C1 segment of cervical spinal cord (tissue), 14 donors: ENCODE measurements at places on chromosomes 1 and 21.
A peak's percentile ranks its signal among the peaks of the same experiment; 100 is the strongest.

DNA sequence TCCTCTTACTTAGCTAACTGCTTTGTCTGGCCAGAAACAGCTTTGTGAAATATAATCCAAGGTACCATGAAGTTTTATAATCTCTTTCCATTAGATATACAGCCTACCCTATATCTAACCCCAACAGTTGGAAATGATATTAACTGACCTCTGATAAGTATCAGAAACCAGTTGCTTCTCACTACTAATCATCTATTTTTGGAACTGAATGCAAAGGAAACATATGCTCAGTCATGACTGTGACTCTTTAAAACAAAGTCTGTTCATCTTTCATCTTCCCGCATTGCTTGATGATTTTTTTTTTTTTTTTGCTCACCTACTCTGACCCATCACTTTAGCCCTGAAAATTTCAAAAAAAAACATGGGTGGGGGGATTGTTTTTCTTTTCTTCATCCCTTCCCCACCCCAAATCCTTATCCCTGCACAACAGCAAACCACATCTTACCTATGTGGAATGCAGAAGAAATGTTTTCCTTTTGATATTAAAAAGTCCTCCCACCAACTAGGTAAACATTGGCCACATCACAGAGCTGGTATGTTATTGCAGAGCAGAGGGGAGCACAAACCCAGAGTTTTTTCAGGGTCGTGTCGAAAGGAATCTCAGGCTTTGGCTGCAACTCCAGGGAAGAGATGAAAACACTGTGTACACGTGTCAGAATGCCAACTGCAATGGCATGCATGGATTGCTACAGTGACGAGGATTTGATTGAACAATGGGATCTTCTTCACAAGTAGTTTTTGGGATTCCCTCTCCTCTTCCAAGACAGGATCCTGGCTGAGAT, 137.3 kb downstream of the SLC30A10 start:
- DNase-seq: no peak

DNA sequence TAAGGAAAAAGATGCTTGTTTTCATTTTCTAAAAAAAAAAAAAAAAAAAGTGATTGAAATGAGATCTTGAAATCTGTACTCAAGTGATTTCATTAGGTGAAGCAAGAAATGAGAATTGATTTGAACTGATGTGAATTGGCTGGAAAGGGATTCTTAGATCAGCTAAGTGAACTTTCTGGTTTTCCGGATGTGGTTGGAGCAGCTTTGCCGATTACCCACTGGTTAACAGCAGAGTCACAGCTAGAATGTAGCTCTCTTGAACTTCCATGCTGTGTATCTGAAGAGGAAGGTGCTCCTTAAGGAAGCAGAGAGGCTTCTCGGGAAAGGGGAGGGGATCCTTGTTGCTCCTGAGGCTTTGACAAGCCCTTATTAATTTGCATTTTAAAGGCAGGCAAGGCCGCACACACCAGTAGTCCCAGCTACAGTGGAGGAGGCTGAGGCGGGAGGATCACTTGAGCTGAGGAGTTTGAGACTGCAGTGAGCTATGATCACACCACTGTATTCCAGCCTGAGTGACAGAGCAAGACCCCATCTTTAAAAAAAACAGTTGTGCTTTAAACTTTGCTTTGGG, 28.7 kb upstream of the PWP2 start:
- DNase-seq: no peak

DNA sequence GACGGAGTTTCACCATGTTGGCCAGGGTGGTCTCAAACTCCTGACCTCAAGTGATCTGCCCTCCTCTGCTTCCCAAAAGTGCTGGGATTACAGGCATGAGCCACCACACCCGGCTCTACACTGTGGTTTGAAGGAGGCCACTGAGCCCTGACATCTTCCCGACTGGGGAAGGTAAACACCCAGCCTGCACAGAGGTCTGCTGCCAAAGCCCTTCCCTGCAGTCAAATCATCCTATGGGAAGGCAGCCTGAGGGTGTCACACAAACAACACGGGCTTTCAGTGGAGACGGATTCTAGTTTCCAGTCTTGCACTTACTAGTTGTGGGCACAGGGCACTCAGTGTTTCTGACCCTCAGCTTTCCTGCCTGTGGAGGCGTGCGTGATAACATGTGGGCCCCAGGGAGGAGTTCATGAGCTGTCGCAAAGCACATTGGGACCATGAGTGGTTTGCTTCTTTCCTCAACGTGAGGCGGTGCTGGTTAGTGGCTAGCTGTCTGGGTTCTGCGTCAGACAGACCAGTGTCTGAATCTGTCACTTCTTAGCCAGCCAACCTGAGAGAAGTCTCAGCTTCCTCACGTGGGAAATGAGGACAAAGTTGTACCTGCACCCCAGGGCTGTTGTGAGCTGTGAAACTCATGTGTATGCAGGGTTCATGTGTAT, 21.5 kb upstream of the OPRD1 start:
- DNase-seq: no peak

- DNase-seq: peak; percentile 15
These were observed 304.3 kb upstream of the PLD5 start for GRCh38 chr1:242828828-242829227.

DNA sequence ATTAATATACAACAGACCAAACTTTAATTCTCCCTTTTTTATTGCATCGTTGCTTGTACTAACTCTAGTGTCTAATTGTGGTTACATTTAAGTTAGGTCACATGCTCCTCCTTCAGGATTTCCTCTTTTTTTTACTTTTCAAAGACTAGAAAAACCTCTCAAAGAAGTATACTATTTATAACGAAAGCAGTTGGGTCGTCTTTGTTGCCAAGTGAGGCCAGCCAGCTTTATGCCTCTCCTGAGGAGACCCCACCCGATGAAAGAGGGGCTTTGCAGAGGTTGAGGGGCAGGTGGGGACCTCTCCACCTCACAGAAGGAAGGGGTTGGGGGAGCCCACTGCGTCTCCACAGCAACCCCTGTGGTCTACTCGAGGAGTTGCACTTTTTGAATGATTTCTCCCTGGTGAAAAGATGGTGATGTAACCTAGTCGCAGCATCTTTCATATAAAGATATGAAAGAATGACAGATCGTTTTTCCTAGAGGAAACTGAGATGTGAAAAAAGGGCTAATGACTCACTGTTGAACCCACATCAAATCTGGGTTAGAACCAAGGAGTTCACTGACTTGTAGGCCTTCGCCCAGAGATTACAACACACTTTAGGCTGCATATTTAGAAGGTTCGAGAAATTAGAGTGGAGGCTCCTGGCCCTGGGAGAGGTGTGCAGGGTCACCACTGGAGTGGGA, 6.4 kb downstream of the TGFB2 start:
- DNase-seq: no peak

- no peak for DNase-seq
These were observed 37.2 kb downstream of the SLC37A1 start for GRCh38 chr21:42550817-42551216.

GRCh38 chr21:23951251-23951650, 1656.0 kb downstream of the MRPL39 start:
- DNase-seq: no peak

GRCh38 chr1:70586046-70586445, 175.0 kb downstream of the CTH start:
- no peak for DNase-seq

DNA sequence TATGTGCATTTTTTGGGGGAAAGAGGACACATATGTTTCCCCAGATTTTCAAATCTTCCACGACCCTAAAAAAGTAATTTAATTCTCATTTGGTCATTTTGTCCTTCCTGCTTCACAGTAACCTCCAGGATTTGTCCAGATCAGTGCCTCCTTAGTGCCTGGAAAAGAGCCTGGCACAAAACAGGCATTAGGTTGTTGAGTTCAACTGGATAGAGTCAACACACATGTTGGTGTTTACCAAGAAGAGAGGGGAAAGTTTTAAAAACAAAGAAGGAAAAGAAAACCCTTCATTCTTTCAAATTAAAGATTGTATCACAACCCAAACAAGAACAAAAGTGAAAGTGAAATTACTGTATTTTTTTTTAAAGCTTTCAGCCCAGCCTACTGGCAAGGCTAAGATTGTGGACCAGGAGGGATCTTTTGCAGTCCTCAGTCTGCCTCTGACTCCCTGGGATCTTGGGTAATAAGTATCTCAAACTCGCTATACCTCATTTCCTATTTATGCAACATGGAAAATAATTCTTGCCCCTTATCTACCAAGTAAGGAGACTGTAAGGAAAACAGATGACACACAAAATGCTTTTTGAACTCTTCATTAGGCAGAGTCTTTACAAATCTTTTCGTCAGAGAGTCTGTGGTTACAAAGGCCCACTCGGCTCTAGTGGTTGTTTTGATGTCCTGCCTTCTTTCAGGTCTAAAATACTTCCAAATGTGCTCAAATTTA, 57.8 kb downstream of the ZNF281 start:
- DNase-seq: no peak

- peak; percentile 68 for DNase-seq
These were observed 997 bp downstream of the IFNAR2 start for GRCh38 chr21:33230545-33231324.

- no peak for DNase-seq
These were observed 1.3 kb upstream of the SLC50A1 start for GRCh38 chr1:155134322-155134721.

DNA sequence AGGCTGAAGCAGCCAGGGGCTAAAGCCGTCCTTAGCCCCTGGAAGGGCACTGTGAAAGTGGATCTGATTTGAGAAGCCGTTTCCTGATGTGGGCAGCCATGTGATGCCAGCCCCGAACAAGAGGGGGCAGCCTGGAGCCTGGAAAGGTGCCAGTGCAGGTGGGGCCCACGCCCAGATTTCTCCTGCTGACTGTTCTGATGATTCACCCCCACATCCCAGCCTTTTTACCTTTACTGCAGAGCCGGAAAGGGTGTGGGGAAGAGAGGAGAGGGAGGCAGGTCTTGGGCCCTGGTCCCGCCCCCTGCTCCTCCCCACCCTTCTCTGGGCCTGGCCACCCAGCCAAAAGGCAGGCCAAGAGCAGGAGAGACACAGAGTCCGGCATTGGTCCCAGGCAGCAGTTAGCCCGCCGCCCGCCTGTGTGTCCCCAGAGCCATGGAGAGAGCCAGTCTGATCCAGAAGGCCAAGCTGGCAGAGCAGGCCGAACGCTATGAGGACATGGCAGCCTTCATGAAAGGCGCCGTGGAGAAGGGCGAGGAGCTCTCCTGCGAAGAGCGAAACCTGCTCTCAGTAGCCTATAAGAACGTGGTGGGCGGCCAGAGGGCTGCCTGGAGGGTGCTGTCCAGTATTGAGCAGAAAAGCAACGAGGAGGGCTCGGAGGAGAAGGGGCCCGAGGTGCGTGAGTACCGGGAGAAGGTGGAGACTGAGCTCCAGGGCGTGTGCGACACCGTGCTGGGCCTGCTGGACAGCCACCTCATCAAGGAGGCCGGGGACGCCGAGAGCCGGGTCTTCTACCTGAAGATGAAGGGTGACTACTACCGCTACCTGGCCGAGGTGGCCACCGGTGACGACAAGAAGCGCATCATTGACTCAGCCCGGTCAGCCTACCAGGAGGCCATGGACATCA, at the start of gene SFN:
Gene SFN (plus strand): TSS at position 369 of the 904 bp plus-strand sequence. CDS start 64 bp downstream, at position 433.
- DNase-seq: no peak
